Activated CD4-positive, CD25-positive, alpha-beta regulatory T cell treated with anti-CD3 and anti-CD28 coated beads, Interleukin-2, amount 50 U/mL, for 72 hours (primary cell): ENCODE measurements at places on chromosomes 1 and 21.

GRCh38 chr1:45430490-45430889 is 60.5 kb downstream of the TESK2 start:
- DNase-seq: no peak

DNA sequence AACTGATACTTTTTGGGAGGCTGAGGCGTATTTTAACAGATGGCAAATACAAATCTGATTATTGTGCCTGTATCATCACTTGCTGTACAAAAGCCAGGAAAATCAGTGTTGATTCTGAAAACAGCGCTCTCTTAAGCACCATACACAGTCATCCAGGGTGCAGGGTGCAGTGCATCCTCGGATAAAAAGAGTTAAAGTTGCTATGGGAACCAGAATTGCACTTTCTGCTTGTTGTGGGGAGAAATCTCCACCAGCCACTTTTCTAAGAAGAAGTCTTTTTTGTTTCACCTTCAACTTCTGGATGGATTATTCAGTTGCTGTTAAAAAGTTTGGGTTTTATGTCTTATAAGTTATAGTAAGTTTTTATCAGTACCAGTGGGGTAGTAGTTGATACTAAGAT is 3.8 kb downstream of the LAMC1 start:
- DNase-seq: no peak

DNA sequence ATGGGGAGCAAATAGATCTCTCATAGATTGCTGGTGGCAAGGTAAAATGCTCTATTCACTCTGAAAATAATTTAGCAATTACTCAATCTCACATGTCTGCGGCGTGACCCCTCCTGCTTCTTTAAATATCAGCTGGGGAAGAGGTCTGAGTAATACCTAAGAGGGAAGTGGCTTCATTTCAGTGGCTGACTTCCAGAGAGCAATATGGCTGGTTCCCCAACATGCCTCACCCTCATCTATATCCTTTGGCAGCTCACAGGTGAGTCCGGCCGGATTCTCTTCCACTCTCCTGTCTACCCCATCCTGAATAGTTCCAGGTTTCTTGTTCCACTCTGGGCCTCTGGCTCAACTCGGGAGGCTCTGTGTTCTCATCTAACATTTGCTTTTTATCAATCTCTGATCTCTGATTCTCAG is at the start of gene SLAMF7:
Gene SLAMF7 (plus strand): TSS at position 150 of the 414 bp plus-strand sequence. CDS start 55 bp downstream, at position 205.
- DNase-seq: no peak

GRCh38 chr1:23126801-23127200 is 41.9 kb downstream of the LUZP1 start:
- no peak for DNase-seq

DNA sequence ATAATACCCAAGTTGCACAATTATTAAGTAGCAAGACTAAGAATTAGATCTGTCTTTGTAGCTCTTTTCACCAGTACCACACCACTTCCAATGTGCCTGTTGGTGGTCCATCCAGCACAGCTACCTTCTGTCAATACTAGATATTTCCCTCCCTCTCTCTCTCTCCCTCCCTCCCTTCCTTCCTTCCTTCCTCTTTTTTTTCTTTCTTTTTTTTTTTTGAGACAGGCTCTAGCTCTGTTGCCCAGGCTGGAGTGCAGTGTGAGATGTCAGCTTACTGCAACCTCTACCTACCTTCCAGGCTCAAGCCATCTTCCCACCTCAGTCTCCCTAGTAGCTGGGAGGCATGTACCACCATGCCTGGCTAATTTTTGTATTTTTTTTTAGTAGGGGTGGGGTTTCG is 21.1 kb downstream of the KPNA6 start:
- DNase-seq: no peak

DNA sequence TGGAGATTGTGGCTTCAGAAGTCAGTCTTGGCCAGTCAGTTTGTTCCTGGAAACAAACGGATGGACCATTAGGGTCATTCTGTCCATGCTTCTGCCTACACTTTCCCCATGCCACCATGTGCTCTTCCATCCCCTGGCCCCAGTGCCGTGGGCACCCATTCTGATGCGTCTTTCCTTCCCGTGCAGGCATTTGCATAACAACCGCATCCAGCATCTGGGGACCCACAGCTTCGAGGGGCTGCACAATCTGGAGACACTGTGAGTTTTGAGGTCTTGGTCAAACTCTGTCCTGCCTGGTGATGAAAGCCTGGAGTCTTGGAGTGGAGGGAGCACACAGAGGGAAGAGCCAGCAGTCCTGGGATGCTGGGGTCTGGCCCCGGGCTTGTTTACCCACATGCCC is 61.1 kb downstream of the UBE2T start:
- DNase-seq: peak; percentile 9

GRCh38 chr21:45383615-45384201 is 21.3 kb upstream of the COL18A1 start:
- DNase-seq: no peak

DNA sequence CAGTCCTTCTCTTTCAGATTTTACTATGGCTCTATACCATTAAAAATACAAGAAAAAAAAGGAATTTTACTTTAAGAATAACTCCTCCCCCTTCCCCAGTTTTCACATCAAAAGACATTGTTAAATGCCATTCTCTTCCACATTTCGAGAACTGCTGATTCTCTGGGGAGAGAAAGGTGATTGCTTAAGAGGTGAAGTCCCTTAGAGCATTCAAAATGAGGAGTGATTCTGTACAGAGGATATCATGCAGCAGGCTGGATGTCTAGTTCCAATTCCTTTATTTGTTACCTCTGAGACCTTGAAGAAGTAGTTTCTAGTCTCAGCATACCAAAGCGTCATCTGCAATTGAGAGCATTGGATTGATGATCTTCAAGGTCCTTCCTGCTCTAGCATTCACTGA is 46.9 kb downstream of the FMO3 start:
- DNase-seq: no peak

DNA sequence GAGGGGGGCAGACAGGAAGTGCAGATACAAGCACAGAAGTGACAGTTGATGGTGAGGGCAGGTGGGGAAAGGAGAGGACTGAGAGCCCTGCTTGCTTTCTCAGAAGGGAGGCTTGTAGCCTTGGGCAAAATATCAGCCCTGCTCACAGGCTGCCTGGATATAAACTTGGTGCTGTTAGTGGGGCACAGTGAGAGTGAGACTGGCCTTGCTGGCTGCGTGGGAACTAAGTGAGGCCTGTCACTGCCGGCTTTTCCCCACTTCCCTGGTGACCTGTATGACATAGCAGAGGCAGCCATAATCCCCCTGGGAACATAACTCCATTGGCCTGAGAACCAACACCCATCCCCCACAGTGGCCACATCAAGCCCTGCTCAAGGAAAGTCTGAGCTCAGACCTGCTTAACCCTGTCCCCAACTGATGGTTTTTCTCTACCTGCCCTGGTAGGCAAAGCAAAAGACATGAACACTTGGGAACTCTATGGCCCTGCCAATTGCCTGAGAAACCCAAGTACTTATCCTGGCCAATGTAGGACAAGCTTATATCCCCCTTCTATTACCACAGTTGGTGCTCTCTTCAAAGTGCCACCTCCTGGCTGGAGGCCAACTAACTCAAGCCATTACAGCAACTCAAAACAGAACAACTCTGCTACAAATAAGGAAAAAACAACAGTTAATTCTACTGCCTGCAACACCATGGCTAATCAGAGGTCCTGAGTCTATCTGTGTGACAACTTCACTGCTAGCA is 472.7 kb downstream of the PLPP3 start:
- no peak for DNase-seq

GRCh38 chr1:235088430-235088829 is 40.2 kb downstream of the TOMM20 start:
- DNase-seq: no peak

- peak; percentile 70 for DNase-seq
Measured at GRCh38 chr1:24391882-24392603, 21.5 kb downstream of the STPG1 start.

GRCh38 chr1:92376345-92376744 is 77.5 kb downstream of the RPAP2 start:
- DNase-seq: no peak

DNA sequence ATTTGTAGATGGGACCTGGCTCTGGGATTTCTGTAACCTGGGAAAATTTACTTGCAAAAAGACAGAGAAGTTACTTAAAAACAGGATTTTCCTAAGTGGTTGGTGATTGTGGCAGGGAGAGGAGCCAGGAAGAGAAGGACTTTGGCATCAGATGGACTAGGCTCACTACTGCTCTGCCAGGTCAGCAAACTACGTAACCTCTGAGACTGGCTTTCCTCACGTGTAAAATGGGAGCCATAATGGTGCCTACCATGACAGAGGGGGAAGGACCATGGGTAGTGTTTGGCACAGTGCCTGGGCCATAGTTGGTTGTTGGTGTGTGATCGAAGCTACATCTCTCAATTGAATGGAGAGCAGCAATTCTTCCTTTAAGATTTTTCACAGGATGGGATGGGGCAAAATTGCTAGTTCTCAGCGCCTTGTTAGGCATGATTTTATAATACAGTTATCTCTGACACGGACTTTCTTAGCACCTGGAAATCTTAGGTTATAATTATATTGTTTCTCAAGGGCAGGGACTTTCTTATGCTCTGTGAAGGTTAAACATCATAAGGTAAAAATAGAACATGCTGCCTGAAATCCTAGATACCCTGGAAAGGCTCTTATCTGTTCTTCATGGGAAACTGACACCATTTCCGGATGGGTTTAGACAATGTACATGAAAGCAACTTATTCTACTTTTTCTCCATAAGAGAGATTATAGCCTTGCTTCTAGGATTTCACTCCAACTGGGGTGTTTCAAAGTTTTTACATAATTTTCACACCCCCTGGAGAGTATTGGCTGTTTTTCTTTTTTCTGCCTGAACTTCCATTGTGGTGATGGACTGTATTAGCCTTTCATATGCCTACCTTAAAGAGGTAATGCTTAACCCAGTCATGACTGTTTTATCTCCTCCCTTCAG is 10.9 kb downstream of the ROR1 start:
- no peak for DNase-seq

- no peak for DNase-seq
Measured at GRCh38 chr1:96926176-96926575, 204.6 kb downstream of the PTBP2 start.

DNA sequence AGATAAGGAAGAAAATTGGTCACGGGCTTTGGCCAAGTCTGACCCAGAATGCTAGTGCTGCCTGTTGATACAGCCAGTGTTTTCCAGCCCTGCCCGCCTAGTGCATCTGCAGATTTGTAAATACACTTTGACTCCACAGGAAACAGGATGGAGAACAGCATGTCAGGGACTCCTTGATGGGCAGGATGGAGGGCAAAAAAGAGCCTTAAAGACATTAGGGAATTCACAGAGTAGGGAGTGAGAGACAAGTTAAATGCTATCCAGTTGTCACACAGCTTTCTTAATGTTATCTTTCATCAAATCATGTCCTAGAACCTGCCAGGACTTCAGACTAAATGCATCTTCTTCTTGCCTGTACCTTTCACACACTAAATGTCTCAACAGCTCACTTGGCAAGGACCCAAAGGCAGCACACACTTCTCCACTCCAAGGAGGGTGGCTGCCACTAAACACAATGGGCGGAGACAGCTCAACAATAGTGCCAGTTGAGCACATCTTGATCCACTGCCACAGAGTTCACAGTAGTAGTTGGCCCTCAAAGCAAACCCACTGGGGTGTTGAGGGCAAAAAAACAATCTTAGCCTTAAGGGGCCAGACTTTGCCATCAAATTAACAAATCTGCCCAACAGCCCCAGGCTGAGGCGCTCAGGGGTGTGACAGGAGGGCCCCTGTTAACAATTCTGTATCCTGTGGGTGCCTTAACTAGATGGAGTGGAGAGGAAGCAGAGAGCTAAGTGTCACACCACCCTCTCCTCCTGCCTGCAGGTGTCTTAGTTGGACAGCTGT is 2.7 kb downstream of the HIVEP3 start:
- DNase-seq: no peak

DNA sequence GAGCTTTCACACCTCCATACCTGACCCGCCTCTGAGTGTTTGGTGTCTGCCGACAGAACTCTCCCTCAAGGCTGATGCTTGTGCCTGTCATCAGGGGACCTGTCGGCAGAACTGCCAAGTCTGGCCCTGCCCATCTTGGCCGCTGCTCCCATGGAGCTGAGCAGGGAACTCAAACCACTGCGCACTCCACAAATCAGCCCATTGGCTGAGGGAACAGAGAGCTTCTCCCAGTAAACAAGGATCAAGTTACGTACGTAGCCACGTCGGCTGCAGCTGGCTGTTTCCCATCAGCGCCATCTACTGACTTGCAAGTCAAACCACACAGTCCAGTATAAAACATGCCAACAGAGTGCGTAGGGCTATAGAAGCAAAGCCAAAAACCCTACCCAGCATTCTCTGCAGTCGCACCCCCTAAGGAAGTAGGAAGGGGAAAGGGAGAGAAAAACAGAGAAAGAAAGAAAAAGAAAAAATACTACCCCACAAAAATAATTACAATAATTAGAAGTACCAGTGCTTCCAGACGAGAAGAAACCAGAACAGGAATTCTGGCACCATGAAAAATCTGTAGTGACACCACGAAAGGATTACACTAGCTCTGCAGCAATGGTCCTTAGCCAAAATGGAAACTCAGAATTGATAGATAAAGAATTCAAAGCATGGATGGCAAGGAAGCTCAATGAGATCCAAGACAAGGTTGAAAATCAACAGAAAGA is 13.1 kb downstream of the KRTAP13-1 start:
- no peak for DNase-seq

DNA sequence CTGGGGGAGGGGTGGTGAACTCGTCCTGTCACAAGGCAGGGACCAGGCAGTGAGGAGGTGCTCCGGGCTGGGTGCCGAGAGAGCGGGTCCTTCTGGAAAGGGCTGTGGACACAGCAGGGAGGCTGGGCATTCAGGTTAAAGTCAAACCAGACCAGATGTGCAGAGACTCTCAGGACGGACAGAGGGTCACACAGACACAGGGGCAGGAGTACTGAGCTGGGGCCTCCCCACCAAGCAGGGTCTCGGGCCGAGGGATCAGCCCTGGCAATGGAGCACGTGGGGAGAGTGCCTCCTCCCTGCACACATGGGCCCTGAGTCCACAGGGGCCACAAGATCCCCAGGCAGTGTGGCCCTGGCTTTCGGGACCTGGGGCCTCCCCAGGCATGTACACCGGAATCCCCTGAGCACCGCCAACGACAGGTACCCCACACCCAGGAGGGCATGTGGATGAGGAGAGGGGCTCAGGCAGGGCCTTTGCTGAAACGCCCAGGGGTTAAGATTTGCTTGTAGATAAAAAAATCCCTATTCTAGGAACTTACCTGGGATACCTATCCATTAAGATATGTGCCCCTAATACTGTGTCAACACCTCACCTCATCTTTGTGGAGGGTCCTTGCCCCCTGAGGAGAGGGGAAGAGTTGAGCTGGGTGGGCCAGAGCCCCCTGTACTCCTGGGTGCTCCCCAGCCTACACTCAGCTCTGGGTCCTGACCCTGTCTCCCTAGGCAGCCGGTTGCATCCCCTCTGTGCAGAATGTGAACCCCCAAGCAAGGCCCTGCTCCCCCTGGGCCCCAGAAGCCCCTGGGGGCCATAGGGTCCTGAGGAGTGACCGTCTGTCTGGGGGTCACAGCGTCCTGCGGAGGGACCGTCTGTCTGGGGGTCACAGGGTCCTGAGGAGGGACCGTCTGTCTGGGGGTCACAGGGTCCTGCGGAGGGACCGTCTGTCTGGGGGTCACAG is 46.9 kb upstream of the ADARB1 start:
- DNase-seq: no peak

GRCh38 chr1:81662913-81663526 is 137.7 kb upstream of the ADGRL2 start:
- no peak for DNase-seq
